Activated T-helper 1 cell treated with anti-CD3 and anti-CD28 coated beads, Interleukin-2, amount 50 U/mL, for 16 hours (primary cell): ENCODE measurements at places on chromosomes 6 and 20.

DNA sequence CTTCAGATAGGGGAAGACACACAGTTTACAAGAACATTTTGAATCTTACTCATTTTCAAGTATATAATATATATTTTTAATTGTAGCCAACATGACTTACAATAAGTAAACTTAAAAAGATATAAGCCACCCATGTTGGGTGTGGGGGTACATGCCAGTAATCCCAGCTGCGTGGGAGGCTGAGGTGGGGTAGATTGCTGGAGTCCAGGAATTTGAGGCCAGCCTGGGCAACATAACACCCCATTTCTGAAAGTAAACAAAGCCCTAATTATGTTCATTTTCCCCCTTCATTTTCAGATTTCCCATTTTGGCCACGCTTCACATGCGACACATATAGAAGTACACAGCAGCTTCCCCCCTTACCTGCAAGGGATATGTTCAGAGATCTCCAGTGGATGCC, 30.5 kb downstream of the SERPINB6 start:
- no peak for DNase-seq

DNA sequence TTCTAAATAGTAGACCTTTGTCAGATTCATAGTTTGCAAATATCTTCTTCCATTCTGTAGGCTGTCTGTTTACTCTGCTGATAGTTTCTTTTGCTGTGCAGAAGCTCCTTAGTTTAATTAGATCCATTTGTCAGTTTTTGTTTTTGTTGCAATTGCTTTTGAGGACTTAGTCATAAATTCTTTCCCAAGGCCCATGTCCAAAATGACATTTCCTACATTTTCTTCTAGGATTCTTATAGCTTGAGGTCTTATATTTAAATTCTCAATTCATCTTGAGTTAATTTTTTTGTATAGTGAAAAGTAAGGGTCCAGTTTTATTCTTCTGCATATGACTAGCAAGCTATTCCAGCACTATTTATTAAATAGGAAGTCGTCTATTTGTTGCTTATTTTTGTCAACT, 287.0 kb downstream of the PACRG start:
- DNase-seq = no peak

DNA sequence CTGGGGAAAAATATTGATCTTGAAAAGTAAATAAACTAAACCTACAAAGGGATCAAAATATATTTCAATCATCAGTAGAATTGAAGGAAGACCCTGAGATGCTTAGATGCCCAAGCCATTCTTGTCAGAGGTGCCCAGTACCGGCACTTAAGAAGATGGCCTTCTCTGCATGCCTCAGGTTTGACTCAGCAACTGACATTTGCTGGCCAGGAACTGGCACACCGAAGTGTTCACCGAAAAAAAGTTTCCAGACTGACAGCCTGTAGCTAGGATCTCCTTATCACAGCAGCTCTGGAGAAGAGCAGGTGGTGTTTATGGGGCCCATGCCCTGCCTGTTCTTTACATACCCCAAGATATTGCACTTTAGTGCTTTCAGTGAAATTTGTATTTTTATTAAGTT, 203.2 kb downstream of the MOXD1 start:
- DNase-seq = no peak

- no peak for DNase-seq
These were observed 38.9 kb downstream of the COX4I2 start for GRCh38 chr20:31676609-31676989.
